Glutamatergic neuron (in vitro differentiated cells): ENCODE measurements at places on chromosomes 1 and 21.
A peak's percentile ranks its signal among the peaks of the same experiment; 100 is the strongest.

DNA sequence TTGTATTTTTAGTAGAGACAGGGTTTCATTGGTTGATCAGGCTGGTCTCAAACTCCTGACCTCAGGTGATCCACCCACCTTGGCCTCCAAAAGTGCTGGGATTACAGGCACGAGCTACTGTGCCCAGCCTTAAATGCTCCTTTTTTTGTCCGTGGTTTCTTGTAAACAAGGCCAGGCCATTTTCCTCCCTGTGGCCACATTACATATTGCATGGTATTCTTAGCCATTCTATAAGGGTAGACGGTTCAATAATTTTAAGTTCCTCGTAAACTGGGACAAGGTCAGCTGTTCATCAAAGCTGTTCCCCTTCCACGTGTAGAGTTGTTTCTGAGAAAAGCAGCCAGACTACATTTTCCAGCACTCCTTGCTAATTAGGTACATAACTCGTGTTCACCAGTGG is 10.3 kb upstream of the LUZP1 start:
- DNase-seq: no peak

DNA sequence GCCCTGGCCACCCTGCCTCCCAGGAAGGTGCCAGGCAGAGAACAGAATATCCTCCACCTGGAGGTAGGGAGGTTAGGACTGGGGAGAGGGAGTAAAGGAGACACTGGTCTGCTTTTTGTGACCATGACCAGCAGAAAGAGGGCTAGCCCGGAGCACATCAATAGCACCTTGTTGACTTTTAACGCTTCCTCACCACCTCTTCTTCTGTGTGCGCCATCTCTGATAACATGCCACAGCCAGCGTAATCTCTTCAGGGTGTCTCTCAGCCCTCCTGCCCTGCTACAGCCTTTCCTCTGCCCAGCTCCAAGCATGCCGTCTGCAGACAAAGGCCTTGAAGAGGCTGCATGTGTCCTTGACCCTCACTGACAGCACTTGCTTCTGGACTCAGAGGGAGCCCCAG is 50.9 kb upstream of the GJA5 start:
- DNase-seq: no peak

GRCh38 chr1:234123867-234124266 is 219.4 kb downstream of the SLC35F3 start:
- DNase-seq: no peak

DNA sequence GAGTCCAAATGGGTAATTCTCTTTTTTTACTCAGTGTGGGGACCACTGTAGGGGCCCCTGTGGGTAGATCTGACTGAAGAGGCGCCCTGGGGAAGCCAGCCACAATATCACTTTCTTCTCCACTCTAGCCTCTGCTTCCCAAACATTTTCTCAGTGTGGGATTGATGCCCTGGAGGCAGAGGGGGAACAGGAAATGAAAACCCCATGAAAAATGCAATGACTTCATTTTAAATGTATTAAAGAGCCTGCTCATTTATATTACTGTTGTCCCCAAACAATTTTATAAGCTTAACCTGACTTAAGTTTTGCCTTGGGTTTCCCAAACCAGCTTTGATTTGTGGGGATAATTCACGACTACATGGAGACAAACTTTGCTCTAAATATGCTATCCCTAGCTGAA is 181.9 kb downstream of the C1orf94 start:
- no peak for DNase-seq

GRCh38 chr1:149888247-149888998 is 10.9 kb upstream of the BOLA1 start:
- peak; percentile 75 for DNase-seq
